ENCODE measurements at places on chromosomes 11 and 22. TPM values are rescaled to one million over a fixed set of nuclear protein-coding genes. Genes with fewer than 3 reads are reported as not detected.

Gene RHOD
- total RNA-seq: 22.1 TPM

Gene SLC16A8
- total RNA-seq: not detected

Gene DKK3
- total RNA-seq: 1,099 TPM

Gene SIRT3
- 10.4 TPM for total RNA-seq

Gene INS
- total RNA-seq: not detected

Gene TMEM179B
- 65.4 TPM for total RNA-seq

Gene CYTH4
- 0.47 TPM for total RNA-seq

Gene SLC25A45
- total RNA-seq: 3.5 TPM

Gene APOL3
- 80.5 TPM for total RNA-seq

Gene OR4A16
- not detected for total RNA-seq

Gene RNF215
- total RNA-seq: 26.4 TPM

Gene CHADL
- total RNA-seq: 0.73 TPM

Gene TMEM151A
- total RNA-seq: 0.58 TPM
